Naive thymus-derived CD4-positive, alpha-beta T cell (primary cell): ENCODE measurements at places on chromosomes 3 and 15. TPM values are rescaled to one million over a fixed set of nuclear protein-coding genes. Genes with fewer than 3 reads are reported as not detected.

The RETNLB gene
- total RNA-seq = not detected

GRCh38 chr3:55013145-55013925 lies 85.5 kb upstream of the LRTM1 start:
- H3K4me1 ChIP-seq = no peaks in the 10 kb centered on the region
- no peaks in the 10 kb centered on the region for H3K27me3 ChIP-seq
- H3K27ac ChIP-seq = no peak overlapping the region
- H3K4me3 ChIP-seq = no peak overlapping the region
- H3K36me3 ChIP-seq = no peaks in the 10 kb centered on the region

DNA sequence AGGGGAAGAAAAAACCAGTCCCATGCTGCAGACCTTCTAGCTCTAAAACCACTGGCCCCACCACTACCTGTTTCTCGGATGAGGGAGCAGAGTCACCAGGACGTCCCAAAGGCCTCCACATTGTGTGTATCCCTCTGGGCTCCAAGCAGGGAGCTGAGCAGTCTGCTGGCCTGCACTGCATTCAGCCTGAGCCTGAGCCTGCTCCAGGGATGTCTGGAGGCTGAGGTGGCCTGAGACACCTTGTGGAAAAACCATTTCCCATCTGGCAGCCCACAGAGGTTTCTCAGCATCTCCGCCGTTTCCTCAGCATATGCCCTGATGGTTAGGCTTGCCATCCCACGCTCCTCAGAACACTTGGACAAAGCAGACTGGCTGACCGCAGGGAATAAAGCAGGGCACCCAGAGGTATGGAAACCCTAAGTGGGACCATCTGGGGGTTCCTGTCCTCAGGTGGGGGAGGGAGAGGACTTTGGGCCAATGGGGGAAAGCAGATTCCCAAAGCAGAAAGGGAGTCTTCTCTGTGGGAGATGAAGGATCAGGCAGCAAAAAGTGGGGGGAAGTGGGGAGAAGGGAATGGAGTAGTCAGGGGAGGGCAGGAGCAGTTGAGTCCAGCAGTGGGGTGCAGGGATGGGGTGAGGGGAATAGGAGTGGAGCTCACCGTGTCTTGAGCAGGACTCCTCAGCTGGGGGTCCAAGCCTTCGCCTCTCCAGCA lies at the start of gene CILP:
Gene CILP (minus strand): TSS at position 704 of the 712 bp plus-strand sequence. CDS start 1,718 bp downstream, outside the sequence.
- H3K4me1 ChIP-seq = no peaks in the 10 kb centered on the region
- H3K36me3 ChIP-seq = no peaks in the 10 kb centered on the region
- H3K27ac ChIP-seq = no peak within 1 kb of the TSS
- no peaks in the 10 kb centered on the region for H3K27me3 ChIP-seq
- no peak within 1 kb of the TSS for H3K4me3 ChIP-seq

GRCh38 chr3:48696156-48696555 lies 10.4 kb upstream of the NCKIPSD start:
- peaks cover 15% of the 10 kb centered on the region for H3K36me3 ChIP-seq
- H3K27ac ChIP-seq = no peak overlapping the region
- no peaks in the 10 kb centered on the region for H3K27me3 ChIP-seq

The A4GNT gene
- total RNA-seq = not detected

GRCh38 chr15:99703603-99704443 lies 29.4 kb downstream of the LYSMD4 start:
- H3K4me1 ChIP-seq = no peaks in the 10 kb centered on the region
- H3K27ac ChIP-seq = peak overlapping the region; percentile 56
- no peaks in the 10 kb centered on the region for H3K27me3 ChIP-seq

DNA sequence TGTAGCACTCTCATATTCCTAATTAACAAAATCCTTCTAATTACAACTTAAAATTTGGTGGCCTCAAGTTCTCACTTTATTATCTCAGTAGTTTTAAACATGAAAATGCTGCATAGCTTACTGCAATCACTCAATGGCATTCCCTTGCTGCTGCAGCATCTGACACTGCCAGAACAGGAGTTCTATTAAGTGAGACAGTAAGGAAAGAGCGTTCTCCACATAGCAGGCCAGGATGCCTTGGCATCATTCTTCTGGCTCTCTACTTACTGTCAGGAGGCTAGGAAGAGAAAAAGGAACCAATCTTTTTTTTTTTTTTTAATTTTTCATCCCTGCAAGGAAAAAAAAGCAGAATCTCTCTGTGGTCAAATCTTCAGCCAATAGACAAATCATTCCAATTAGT lies 3.2 kb downstream of the CNBP start:
- peaks cover 50% of the 10 kb centered on the region for H3K4me1 ChIP-seq
- H3K4me3 ChIP-seq = peak overlapping the region; percentile 74
- H3K27me3 ChIP-seq = no peaks in the 10 kb centered on the region
- no peak for DNase-seq
- peaks cover 4% of the 10 kb centered on the region for H3K36me3 ChIP-seq

GRCh38 chr3:135231737-135232136 lies 436.7 kb downstream of the EPHB1 start:
- no peak for DNase-seq
- no peaks in the 10 kb centered on the region for H3K36me3 ChIP-seq
- H3K4me1 ChIP-seq = no peaks in the 10 kb centered on the region

The PLSCR5 gene
- total RNA-seq = not detected

The ANKUB1 gene
- total RNA-seq = not detected

- DNase-seq = no peak
- H3K27ac ChIP-seq = no peak overlapping the region
- no peaks in the 10 kb centered on the region for H3K36me3 ChIP-seq
- no peaks in the 10 kb centered on the region for H3K27me3 ChIP-seq
- H3K4me3 ChIP-seq = no peak overlapping the region
Observed at GRCh38 chr15:28904541-28905315, 19.0 kb downstream of the APBA2 start.

DNA sequence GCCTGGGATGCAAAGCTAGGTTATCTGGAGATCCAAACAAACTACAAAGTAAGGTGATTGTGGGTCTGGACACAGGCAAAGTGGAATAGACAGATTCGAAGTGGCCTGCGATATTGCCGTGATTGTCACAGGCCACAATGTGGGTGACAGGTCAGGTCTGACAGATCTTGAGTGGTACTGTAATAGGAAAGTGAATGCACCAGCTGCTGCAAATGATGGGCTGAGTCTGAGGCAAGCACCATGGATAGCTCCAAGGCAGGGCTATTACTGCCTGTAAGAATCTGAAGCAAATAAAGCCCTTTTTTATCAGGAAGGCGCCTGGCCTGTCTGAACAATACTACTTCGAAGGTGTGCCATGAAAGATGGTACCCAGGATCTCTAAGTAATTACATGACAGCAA lies 10.0 kb downstream of the ARMC8 start:
- H3K27ac ChIP-seq = no peak overlapping the region
- H3K4me1 ChIP-seq = no peaks in the 10 kb centered on the region
- peaks cover 9% of the 10 kb centered on the region for H3K36me3 ChIP-seq

The CCDC39 gene
- total RNA-seq = not detected in 2 replicates

DNA sequence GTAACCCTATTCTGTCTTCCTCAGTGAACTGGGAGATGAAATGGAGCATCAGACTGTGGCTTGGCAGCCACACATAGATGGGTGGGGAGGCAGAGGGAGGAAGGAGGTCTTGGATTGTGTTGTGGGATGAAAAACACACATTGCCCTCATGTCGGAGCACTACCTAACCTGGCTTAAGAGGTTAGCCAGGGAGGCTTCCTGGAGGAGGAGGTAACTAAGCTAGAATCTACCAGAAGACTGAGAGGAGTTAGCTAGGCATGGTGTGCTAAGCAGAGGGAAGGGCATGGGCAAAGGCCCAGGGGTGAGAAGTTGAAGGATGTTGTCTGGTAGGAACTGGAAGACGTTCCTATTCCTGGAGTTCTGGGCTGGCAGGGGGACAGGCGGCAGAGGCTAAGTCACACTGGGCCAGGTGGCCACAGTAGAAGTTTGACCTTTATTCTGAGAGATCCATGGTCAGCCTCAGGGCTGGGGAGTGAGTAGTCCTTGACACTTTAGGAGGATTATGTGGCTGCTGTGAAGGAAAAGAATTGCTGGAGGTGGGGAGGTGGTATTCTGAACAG lies 7.7 kb upstream of the PRKCD start:
- H3K27me3 ChIP-seq = no peaks in the 10 kb centered on the region
- H3K36me3 ChIP-seq = no peaks in the 10 kb centered on the region
- H3K4me3 ChIP-seq = no peak overlapping the region
- no peak overlapping the region for H3K27ac ChIP-seq

- no peaks in the 10 kb centered on the region for H3K27me3 ChIP-seq
- H3K4me1 ChIP-seq = no peaks in the 10 kb centered on the region
- H3K4me3 ChIP-seq = no peak overlapping the region
Observed at GRCh38 chr3:159724627-159725026, 264.0 kb upstream of the IL12A start.

DNA sequence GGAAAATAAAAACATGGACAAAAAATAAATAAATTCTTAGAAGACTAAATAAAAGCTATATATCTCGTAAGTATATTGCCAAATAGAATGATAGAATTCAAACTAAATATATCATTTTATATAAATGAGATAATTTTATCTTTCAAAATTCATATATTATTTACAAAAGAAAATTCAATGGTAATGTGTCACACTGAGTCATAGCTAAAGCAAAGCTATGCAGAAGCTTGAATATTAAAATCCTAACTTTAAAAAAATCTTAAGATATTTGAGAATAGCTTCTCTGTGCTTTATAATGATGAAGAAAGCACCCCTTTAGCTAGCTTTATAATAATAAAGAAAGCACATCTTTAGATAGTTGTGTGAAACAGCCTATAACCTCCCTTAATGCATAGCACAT lies 1010.8 kb downstream of the OTOL1 start:
- no peaks in the 10 kb centered on the region for H3K36me3 ChIP-seq
- H3K27me3 ChIP-seq = no peaks in the 10 kb centered on the region
- no peak overlapping the region for H3K27ac ChIP-seq
- no peaks in the 10 kb centered on the region for H3K4me1 ChIP-seq

DNA sequence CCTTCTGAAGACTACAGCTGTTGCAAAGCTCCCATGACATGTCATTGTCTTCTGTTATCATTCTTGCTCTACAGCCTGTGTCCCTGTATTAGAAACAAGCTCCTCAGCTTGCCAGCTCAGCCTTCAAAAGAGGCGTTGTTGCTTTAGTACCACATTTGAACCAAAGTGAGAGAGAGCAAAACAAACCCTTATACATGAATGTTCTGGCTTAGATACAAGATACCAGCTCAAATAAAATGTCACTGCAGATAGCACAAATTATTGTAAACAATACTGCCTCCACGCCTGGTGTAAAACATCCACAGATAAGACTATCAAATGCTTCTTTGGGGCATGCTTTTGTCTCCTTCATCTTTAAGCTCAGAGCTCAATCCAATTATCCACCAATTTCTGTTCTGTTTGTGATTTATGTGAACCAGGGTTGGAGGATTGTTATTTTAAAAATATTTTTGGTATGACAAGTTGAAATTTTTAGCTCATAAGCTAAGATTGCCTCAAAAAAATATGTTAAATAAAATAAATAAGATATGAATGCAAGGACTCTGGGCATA lies 403.6 kb upstream of the CDIN1 start:
- no peaks in the 10 kb centered on the region for H3K36me3 ChIP-seq
- no peaks in the 10 kb centered on the region for H3K27me3 ChIP-seq
- no peak overlapping the region for H3K27ac ChIP-seq
- no peak overlapping the region for H3K4me3 ChIP-seq
- no peak for DNase-seq

DNA sequence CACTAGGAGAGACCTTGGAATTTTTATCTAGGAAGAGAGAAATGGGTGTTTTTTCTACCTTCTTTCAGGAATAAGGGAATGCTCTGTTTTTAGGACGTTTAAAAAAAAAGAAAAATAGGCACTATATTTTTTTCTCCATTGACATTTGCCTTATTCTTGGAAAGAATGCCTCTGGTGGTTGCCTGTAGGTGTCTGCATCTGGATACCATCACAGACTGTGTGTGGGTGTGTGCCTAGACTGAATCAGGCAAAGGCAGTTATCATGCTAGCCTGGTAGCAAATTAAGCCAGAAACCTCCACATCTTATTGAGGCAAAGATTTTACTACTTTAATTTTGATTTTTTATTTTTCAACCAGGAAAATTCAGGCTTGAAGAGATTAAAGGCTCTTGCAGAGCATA lies 513.6 kb upstream of the KCNMB2 start:
- no peak for DNase-seq
- H3K4me1 ChIP-seq = no peaks in the 10 kb centered on the region
- no peaks in the 10 kb centered on the region for H3K36me3 ChIP-seq
- no peak overlapping the region for H3K4me3 ChIP-seq
- H3K27me3 ChIP-seq = no peaks in the 10 kb centered on the region

The PLOD2 gene
- total RNA-seq = 1.0 and 1.4 TPM in 2 replicates

- DNase-seq = no peak
- no peak overlapping the region for H3K27ac ChIP-seq
- H3K27me3 ChIP-seq = no peaks in the 10 kb centered on the region
- H3K4me1 ChIP-seq = no peaks in the 10 kb centered on the region
- H3K36me3 ChIP-seq = no peaks in the 10 kb centered on the region
- no peak overlapping the region for H3K4me3 ChIP-seq
Observed at GRCh38 chr3:55205990-55206389, 278.1 kb upstream of the LRTM1 start.

- no peaks in the 10 kb centered on the region for H3K36me3 ChIP-seq
- no peak overlapping the region for H3K27ac ChIP-seq
- no peak for DNase-seq
- no peaks in the 10 kb centered on the region for H3K4me1 ChIP-seq
Observed at GRCh38 chr3:9019259-9019961, 56.1 kb upstream of the RAD18 start.

The RBP2 gene
- total RNA-seq = not detected

GRCh38 chr3:175310046-175310445 lies 450.9 kb downstream of the NAALADL2 start:
- no peak overlapping the region for H3K27ac ChIP-seq
- H3K4me1 ChIP-seq = no peaks in the 10 kb centered on the region
- no peaks in the 10 kb centered on the region for H3K27me3 ChIP-seq
- DNase-seq = no peak

DNA sequence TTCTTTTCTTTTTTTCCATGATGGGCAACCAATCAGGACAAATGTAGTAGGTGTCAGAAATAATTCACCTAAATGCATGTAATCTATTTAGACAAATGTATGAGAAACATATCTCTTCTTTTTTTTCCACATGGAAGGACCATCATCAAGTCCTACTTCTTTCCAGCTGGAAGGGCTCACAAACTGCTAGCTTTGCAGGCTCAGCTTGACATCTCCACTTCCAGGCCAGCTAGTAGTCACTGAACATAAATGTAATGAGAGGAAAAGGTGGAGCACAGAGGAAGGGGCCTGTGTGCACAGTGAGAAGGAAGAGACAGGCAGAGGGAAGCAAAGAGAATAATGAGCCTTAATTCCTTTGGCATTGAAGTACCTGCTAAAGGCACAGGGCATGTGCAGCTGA lies 504.9 kb downstream of the MCTP2 start:
- no peak overlapping the region for H3K27ac ChIP-seq
- no peak overlapping the region for H3K4me3 ChIP-seq
- H3K4me1 ChIP-seq = no peaks in the 10 kb centered on the region
- no peaks in the 10 kb centered on the region for H3K27me3 ChIP-seq
- no peaks in the 10 kb centered on the region for H3K36me3 ChIP-seq

The CAPN3 gene
- total RNA-seq = 14.6 TPM

- no peaks in the 10 kb centered on the region for H3K36me3 ChIP-seq
- no peak overlapping the region for H3K27ac ChIP-seq
- H3K4me3 ChIP-seq = no peak overlapping the region
- DNase-seq = no peak
Observed at GRCh38 chr3:133213937-133214336, 175.7 kb downstream of the TMEM108 start.
